ENCODE measurements at places on chromosomes 12 and 14.

DNA sequence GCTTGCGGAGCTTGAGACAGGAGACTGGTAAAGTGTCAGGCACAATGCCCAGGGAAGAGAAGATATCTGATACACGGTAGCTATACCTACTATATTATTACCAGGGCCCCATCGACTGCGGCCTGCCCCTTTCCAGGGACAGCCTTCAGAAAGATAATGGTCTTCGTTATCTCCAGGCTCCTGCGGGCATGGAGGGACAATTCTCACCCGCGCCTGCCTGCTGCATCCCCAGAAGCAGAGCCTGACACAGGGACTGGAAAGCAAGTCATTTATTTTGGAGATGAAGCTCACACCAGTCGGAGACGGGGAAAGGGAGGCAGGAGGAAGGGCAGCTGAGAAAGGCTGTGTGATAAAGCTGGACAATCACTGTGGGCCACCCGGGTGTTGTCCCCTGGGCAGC is 67.9 kb upstream of the FAM222A start:
- DNase-seq = no peak

- DNase-seq = no peak
Observed at GRCh38 chr12:53338916-53339315, 2.8 kb upstream of the SP7 start.

DNA sequence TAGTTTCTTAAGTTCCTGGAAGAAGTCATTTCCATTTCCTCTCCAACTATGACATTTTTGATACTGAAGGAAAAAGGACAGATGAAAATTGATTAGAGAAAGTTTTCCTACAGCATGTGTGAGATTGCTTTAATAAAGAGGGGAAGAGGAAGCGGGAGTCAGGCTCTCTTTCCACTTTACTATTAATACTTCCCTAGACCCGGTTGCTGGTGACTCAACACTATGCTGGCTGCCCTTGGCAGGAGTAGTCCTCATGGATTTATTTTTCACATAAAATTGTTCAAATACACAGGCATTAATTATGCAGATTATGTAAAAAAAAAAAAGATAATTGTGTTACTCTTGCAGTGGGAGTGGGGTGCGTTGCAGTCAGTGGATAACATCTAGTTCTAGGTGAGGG is 293.4 kb downstream of the EGLN3 start:
- no peak for DNase-seq

DNA sequence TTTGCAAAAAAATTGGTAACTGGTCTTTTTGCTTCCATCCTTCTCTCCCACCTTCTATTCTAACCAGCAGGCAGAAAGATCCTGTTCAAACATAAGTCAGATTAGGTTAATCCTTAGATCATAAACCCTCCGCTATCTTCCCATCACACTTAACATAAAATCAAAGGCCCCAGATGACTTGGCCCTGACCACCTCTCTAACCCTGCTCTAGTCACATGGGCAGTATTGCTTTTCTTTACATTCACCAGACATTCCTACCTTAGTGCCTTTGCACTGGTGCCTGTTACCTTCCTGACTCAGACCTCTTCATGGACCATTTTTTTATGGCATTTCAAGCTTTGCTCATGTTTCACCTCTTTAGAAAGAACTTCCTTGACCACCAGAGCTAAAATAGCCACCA is 83.5 kb downstream of the NTF3 start:
- DNase-seq = no peak

DNA sequence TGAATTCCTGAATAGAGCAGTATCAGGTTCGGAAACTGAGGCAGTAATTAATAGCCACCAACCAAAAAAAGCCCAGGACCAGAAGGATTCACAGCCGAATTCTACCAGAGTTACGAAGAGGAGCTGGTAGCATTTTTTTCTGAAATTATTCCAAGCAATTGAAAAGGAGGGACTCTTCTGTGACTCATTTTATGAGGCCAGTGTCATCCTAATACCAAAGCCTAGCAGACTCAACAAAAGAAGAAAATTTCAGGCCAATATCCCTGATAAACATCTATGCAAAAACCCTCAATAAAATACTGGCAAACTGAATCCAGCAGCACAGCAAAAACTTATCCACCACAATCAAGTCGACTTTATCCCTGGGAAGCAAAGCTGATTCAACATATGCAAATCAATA is 202.3 kb upstream of the SLC16A7 start:
- DNase-seq = no peak

- DNase-seq = no peak
Observed at GRCh38 chr14:94196057-94196456, 21.9 kb downstream of the PPP4R4 start.

DNA sequence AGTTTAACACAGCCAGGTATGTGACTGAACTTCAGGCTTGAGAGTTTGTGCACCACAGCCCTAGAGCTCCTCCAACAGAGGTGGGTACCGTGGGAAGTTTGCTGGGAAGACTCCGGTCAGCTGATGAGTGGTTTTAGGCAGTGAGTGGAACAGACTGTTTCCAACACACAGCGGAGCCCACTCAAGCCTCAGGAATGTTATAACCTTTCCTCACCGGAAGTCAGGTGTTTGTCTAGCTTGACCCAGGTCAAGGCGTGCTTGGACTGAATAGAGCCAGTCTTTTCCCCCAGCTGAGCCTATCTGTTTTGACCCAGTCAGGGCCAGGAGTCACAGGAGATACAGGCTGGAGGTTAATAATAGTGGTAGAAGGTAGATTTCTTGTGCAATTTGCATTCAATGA is 138.4 kb upstream of the PARP11 start:
- peak; percentile 93 for DNase-seq

GRCh38 chr12:90627180-90627896 is 327.6 kb downstream of the CCER1 start:
- DNase-seq = no peak

GRCh38 chr14:74913393-74913910 is 9.6 kb downstream of the RPS6KL1 start:
- no peak for DNase-seq

DNA sequence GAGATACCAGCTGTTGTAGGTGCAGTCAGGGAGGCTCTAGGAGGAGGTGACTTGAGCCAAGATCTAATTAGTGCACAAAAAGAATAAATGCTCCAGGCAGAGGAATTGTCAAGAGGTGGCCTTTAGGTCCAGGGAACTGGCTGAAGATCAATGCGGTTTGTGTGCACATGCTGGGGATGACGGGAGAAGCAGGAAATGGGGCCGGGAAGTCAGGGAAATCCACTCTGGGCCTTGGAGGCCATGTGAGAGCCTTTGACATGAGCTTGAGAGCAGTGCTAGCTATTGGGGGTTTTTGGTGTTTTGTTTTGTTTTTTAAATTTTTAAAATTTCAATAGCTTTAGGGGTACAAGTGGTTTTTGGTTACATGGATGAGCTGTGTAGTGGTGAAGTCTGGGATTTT is 67.4 kb downstream of the MVK start:
- DNase-seq = no peak

- DNase-seq = no peak
Observed at GRCh38 chr12:121804417-121805111, 755 bp downstream of the SETD1B start.

- no peak for DNase-seq
Observed at GRCh38 chr12:68119724-68120211, 39.8 kb downstream of the IFNG start.

DNA sequence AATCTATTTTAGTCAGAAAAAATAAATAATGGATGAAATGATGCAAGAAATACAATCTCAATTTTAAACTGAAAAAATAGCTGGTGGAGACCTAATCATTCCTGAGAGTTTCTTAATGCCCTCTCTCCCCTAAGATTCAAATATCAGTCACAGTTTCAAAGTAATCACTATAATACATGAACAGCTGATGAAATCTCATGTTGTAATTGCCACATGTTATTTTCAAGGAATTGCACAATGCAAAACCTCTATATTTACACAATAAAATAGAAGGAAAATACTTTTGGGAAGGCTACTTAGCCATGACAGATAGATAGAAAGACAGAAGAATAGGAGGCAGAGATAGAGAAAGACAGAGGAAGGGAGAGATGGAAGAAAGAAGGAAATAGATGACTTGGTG is 18.2 kb downstream of the IFNG-AS1 start:
- DNase-seq = no peak

DNA sequence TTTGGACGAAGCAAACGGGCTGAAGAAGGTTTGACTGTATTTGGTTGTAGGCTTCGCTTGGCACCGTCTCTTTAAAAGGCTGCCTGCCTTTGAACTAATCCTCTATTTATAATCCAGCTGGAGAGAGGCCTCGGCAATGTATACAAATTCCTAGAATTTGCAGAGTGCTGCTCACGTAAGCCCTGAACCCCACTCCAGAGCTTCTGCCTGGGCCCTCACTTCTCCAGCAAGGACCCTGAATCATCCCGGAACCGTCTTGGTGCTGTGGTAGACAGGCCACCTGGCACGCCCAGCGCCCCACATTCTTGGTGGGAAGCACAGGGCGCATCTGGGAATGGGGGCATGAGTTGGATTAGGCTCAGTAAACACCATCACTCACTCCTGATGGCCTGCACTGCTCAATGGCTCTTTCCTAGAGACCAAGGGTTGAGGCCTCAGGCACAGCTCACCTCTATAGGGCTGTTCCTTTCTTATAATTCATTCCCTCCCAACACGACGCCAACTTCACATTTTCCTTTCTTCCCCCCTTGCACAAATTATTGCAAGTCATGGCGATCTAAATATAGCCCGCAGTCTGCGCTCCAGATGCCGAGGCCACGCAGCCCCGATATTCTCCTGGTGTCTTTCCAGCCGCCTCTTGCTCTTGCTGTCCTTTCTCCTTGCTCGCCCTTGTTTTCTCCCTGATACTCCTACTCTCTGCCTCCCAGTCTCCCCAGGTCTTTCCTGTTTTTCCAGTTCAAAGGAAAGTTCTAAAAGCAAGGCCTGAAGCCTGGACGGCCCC is 141.0 kb downstream of the ZFP36L1 start:
- DNase-seq = no peak

DNA sequence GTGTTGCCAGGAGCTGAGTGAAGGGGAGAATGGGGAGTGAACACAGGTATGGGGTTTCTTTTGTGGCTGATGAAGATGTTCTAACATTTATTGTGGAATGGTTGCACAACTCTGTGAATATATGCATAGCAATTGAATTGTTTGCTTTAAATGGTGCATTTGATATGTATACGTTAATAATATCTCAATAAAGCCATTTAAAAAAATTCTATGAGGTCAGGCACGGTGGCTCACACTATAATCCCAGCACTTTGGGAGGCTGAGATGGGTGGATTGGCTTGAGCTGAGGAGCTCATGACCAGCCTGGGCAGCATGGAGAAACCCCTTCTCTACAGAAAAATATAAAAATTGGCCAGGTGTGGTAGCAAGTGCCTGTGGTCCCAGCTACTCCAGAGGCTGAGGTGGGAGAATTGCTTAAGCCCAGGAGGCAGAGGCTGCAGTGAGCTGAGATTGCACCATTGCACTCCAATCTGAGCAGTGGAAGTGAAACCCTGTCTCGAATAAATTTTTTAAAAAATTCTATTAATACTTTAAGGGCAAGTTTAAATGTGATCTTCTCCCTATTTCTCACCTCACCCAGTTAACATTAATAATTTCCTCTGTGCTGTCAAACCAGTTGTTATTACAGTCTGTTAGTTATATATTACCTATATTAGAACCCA is 65.3 kb downstream of the DENND5B start:
- no peak for DNase-seq

DNA sequence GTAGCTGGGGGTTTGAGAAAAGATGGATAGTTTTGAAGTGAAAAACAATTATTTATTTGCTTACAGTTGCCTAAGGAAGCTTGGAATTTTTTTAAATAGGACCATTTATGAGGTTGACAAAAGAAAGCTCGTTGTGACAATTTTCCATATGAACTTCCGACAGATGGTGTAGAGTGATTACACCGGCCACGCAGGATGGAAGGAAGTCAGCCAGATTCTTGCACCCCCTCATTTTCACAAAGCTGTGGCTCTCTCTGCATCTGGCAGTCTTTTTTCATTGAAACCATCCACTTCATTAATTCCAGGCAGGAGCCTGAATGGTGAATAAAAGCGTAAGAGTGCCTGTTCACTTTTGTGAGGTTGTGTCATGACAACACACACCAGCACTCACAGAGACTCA is 1284.1 kb downstream of the AACS start:
- no peak for DNase-seq

GRCh38 chr14:52874389-52874788 is 76.5 kb downstream of the FERMT2 start:
- no peak for DNase-seq

- no peak for DNase-seq
Observed at GRCh38 chr12:71599210-71599609, 64.4 kb downstream of the ZFC3H1 start.

DNA sequence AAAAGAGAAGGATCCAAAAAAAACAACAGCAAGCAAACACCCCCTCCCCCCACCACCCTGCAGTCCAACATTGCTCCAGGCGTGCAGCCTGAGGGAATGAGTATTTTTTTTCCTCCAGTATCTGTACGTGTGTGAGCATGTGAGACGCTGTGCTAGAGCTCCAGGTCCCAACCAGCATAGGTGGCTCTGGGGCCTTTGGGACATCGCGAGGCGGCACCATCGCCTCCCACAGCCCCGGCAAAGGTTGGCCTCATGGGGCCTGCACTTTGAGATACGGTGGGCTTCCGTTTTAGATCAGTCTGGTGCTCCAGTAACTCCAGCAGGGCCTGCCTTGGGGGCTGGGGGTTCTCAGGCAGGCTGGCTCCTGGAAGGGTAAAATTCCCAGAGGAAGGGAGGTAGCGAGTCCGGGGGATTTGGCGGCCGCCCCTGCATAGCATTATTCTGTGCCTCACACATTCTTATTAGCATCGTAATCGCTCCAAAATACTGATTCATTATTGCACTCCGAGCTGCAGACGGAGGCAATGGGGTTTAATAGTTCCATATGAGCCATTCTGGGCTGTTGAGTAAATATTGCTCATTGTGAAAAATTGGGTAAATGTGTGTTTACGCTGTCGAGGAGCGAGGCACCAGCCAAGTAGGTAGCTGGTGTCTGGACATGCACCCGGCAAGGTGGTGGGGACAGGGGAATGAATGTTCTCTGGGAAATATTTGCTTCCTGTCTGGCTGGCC is 143.1 kb upstream of the MYL2 start:
- DNase-seq = no peak

DNA sequence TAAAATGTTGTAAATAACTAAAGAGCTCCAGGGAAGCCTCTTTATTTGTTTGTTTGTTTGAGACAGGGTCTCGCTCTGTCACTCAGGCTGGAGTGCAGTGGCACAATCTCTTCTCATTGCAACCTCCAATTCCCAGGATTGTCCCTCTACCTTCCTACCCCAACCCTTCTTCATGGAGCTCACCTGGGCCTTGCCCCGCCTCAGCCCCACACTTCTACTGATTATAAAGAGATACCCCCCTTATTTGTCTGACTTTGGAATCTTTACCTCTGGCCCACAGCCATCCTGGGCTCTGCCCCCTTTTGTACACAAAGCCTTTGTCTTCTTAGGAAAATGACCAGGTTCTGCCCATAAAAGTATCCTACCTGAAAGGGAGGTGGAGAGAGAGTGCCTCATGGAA is 9.1 kb upstream of the BLTP3B start:
- DNase-seq = no peak

- DNase-seq = no peak
Observed at GRCh38 chr14:66295386-66295785, 190.8 kb upstream of the CCDC196 start.

GRCh38 chr14:68553311-68553710 is 239.6 kb downstream of the ZFP36L1 start:
- no peak for DNase-seq

All from kidney glomerular epithelial cell (primary cell).